SW 1271 (cell line): ENCODE measurements at places on chromosomes 6 and 20.

- DNase-seq: no peak
Measured at GRCh38 chr6:32941214-32941768, 463 bp upstream of the HLA-DMB start.

DNA sequence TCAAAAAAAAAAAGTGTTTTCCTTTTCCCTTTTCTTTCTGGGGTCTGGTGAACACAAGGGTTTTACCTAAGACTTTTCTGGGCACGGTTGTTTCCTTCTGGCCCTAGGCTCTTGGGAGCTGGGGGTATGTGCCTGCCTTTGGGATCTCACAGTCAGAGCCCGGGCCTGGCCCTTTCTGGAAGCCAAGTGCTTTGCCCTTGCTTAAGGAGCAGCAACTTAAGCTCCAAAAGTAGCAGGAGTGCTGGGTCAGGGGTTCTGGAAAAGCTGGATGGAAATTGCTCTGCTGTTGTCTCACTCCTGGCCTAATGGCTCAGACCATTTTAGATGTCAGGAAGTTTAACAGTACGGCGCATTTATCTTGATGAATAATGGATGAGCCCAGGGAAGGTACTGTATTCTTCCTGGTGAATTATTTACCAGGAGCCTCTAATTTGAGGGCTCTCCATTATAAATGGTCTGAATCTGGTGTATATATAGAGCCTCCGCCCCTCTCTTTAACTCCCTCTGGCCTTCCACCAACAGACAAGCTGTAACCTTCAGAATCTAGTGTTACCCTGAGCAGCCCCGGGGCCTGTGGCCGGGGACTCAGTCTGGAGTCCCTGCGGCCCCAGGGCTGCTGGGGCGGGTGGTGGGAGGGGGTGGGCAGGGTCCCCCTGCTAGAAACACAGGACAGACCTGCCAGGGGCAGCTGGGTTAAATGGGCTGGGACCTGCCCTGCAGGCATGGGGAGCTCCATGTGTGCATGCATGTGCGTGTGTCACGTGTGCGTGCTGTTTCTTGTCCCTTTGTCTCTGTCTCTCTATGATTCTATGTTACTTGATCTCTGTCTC lies 37.5 kb downstream of the PTK7 start:
- no peak for DNase-seq

DNA sequence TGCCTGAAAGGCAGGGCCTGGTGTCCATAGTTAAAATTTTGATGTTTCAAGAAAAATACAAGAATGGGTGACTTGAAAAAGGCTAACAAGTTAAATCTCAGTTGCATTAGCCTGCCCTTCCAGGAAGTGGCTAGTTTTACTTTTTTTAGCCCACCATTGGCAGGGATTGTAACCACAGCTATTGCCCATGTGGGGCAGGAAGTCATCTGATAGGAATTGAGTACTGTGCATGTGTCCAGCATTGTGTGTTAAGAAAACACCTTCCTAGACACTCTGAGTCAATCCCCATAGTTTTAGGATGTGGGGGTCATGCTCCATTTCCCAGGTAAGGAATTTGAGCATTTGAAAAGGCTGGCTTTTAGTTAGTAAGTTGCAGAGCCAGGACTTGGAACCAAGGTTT lies 26.9 kb downstream of the LYRM2 start:
- DNase-seq: no peak

DNA sequence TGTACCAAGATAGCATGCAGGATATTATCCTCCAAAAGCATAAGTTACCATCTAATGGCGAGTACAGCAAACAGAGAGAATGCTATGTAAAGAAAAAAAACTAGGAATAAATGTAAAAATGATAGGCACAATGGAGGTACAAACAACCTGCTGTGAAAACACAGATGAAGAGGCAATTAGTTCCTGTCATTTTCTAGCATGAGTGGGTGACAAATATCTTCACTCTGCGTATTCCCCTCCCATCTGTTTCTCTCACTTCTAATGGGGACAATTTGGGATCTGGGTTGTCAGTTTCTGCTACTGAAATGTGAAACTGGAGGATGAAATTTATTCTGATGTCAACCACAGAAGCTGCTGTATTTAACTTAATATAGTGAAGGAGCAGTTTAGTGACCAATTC lies 11.7 kb upstream of the PTPRK start:
- no peak for DNase-seq

DNA sequence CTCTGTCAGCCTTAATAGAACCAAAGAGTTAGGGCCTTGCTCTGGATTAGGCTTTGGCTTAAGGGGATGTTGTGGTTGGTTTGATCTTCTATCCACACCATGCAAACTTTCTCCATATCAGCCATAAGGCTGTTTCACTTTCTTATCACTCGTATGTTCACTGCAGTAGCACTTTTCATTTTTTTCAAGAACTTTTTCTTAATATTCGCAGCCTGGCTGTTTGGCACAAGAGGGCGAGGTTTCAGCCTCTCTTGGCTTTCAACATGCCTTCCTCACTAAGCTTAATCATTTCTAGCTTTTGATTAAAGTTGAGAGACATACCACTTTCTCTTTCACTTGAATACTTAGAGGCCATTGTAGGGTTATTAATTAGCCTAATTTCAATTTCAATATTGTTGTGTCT lies 193.1 kb downstream of the NRN1 start:
- no peak for DNase-seq

- no peak for DNase-seq
Measured at GRCh38 chr6:140441256-140441655, 1066.8 kb upstream of the CITED2 start.

- no peak for DNase-seq
Measured at GRCh38 chr20:38894091-38894847, 31.9 kb upstream of the FAM83D start.

- no peak for DNase-seq
Measured at GRCh38 chr6:37845026-37845911, 25.7 kb downstream of the ZFAND3 start.

- DNase-seq: no peak
Measured at GRCh38 chr6:122995921-122996793, at the start of gene CLVS2. Gene CLVS2 (plus strand): TSS chr6:122996235. CDS start chr6:122997778, 1,543 bp downstream.

DNA sequence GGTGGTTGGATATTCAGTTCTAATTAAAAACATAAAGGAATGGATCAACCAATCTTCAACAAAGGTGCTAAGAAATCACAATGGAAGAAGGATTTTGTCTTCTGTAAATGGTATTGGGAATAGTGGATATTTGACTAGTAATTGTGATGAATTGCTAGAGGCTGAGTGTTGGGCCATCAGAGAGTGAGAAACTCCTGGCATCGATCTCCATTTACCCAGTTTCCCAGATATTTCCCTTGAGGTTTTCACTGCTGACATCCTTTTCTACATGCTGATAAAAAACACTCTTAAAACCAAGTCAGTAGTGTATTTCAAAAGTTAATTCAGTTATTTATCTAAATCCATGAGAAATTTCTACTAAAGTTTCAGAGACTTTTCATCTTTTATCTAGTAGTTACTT lies 40.4 kb upstream of the COL10A1 start:
- no peak for DNase-seq

DNA sequence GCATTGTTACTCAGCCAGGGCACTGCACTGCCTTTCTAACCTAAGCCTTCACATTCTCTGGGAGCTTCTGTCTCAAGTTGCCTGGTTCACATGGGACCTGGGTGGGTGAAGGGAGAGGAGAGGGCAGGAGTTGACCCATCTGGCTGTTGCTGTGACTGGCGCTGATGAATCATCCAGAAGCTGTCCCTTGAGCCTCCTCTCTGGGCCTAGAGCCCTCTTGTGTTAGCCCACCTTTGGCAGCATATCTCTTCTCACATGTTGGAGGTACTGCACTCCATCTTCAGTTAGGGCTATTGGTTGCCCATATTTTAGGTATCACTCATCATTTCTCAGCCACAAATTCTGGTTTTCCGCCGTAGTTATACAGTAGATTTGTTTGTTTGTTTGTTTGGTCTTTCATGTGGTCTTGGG lies 19.8 kb downstream of the XRN2 start:
- no peak for DNase-seq

GRCh38 chr6:86685230-86685797 lies 252.0 kb upstream of the HTR1E start:
- DNase-seq: no peak

DNA sequence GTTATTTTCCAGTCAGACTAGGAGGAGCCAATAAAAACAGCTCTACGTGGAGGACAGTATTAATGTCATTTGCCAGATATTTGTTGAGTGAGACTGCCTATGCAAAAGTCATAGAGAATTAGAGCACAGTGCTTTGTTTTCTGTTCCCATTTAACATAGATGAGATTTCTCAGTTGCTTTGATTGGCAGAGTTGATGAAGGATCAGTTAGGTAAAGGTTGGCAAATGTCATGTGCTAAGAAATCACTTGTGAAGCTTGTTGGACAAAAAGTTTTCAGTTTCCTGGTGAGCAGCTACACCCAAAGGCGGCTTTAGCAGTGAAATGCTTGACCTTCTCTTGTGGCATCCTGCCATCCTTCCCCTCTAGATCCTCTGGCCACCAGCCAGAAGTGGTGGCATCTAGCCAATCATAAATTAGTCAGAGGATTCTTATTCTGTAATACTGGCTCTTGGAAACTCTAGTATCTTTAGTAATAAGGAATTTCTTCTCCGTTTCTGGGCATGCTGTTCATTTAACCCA lies 37.0 kb downstream of the BCKDHB start:
- peak; percentile 31 for DNase-seq

- DNase-seq: peak; percentile 42
Measured at GRCh38 chr6:36949636-36950035, 4.9 kb upstream of the PI16 start.

- no peak for DNase-seq
Measured at GRCh38 chr6:72911463-72912155, 289.7 kb downstream of the KCNQ5 start.
